Activated CD8-positive, alpha-beta memory T cell treated with anti-CD3 and anti-CD28 coated beads, Interleukin-2, amount 10 ng/mL, durations not matched to agents 7 days and 5 days (primary cell): ENCODE measurements at places on chromosomes 13 and 19. TPM values are rescaled to one million over a fixed set of nuclear protein-coding genes. Genes with fewer than 3 reads are reported as not detected.

RAB3A gene
- 3.7 TPM for total RNA-seq

GRCh38 chr13:48580185-48580803 lies 47.4 kb upstream of the RCBTB2 start:
- peaks cover 7% of the 10 kb centered on the region for H3K36me3 ChIP-seq
- H3K4me3 ChIP-seq: no peak overlapping the region
- no peak overlapping the region for H3K27ac ChIP-seq

EPN1 gene
- 63.7 TPM for total RNA-seq

- DNase-seq: no peak
- no peaks in the 10 kb centered on the region for H3K4me1 ChIP-seq
- H3K27me3 ChIP-seq: no peaks in the 10 kb centered on the region
- H3K27ac ChIP-seq: no peak overlapping the region
Observed at GRCh38 chr13:111597191-111597611, 276.8 kb downstream of the TEX29 start.

DNA sequence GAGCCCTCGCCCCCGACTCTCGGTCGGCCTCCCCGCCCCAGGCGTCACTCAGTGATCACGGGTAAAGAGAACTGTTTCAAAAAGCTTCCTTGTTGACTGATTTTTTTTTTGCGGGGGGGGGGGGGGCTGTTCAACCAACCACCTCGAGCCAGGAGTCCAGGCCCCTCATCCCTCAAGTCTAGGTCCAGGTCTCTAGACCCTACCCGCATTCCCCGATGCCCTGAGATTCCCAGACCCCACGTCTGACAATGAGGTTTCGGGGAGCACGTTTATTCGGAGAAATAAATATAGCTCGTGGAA lies 4.3 kb downstream of the HRC start:
- DNase-seq: no peak
- H3K27ac ChIP-seq: no peak overlapping the region
- no peaks in the 10 kb centered on the region for H3K36me3 ChIP-seq
- peaks cover 25% of the 10 kb centered on the region for H3K4me1 ChIP-seq
- H3K27me3 ChIP-seq: peaks cover 69% of the 10 kb centered on the region

DNA sequence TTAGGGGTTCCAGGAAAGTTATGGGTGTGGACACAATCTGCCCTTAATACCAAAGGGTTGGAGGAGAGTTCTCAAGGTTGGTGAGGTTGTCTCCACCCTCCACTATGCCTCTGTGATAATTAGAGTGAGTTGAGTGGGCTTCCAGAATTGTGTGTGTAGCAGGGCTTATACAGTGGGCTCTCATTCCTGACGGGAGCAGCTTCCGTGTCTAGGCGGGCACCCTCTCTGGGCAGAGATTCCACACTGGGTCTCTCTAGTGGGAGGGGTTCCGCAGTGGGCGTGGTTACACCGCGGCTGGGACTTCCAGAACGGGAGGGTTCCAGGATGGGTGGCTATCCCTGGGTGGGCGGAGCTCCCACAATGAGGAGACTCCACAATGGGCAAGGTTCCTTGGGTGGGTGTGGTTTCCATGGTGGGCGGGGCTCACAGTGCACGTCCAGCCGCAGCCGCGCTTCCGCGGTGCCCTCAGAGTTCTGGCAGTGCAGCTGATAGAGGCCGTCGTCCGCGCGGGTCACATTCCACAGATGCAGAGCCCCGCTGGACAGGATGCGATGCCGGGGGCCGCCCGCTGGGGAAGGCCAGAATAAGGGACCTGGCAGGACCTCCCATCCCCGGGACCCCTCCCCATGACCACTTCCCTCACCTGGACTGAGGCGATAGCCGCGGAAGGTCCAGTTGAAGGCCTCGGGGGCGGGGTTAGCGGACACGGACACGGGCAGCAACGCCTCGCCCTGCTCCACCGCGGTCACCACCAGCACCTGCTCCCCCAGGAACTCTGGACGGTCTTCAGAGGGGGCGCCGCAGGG lies 8.4 kb downstream of the NPHS1 start:
- H3K27me3 ChIP-seq: peaks cover 54% of the 10 kb centered on the region
- peaks cover 14% of the 10 kb centered on the region for H3K4me1 ChIP-seq
- H3K27ac ChIP-seq: no peak overlapping the region
- H3K36me3 ChIP-seq: peaks cover 3% of the 10 kb centered on the region
- no peak overlapping the region for H3K4me3 ChIP-seq

DNA sequence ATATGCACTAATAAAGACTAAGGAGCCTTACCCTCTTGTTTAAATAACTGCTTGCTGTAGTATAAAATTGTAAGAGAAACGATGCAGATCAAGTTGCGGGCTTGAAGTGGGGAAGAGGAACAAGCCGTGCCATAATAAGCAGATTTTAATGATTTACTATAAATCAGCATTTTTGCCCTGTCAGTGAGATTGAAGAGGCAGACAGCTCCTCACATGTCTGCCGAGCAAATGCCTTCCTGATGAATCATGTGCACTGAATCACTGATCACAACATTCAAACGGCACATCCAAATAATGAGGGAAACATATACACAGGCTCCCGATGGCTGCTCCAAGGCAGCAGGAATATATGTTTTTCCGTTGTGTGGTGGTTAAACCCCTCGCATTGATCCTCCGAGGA lies 282.9 kb downstream of the TSHZ3 start:
- no peaks in the 10 kb centered on the region for H3K27me3 ChIP-seq
- H3K27ac ChIP-seq: no peak overlapping the region
- no peaks in the 10 kb centered on the region for H3K36me3 ChIP-seq
- DNase-seq: no peak
- no peaks in the 10 kb centered on the region for H3K4me1 ChIP-seq

IGSF23 gene
- total RNA-seq: not detected

DNA sequence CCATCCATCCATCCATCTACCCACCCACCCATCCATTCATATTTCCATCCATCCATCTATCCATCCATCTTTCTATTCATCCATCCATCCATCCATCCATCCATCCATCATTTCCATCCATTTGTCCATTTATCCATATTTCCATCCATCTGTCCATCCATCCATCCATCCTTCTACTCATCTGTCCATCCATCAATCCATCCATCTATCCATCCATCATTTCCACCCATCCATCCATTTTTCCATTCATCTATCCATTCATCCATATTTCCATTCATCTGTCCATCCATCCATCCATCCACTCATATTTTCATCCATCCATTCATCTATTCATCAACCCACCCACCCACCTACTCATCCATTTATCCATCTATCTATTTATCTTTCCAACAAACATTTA lies 229.6 kb downstream of the TEX29 start:
- no peak for DNase-seq
- H3K4me1 ChIP-seq: no peaks in the 10 kb centered on the region
- H3K36me3 ChIP-seq: no peaks in the 10 kb centered on the region
- H3K27ac ChIP-seq: no peak overlapping the region

DNA sequence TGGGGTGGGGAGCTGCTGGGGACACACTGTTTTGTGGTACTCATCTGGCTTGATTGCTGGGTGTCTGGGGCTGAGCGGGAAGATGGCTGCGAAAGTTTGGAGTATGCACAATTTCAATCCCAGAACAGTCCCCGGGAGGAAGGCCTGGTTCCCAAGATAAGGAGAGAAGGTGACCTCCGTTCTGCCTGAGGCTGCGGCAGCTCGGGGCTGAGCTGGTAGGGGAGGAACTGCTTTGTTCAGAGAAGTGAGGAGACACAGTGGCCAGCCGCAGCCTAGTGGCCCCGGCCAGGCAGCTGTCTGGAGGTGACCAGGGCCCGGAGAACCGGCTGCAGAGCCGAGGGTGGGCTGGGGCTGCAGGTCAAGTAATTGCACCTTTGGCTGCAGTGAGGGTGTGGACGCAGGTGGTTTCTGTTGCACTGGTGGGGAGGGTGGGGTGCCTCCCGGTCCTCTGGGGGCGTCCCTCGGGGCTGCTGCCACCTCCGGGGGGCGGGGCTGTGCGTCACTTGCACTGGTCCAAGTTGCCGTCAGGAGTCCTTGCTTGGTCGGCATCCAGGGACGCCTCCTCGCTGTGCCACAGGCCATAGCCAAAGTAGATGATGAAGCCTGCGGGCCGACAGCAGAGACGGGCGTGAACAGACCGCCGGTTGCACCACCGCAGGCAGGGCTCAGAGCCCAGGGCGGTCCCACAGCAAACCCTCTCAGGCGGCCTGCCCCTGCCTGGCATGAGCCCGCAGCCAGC lies 81.3 kb downstream of the SLC7A1 start:
- no peak for DNase-seq
- no peaks in the 10 kb centered on the region for H3K27me3 ChIP-seq
- H3K27ac ChIP-seq: no peak overlapping the region
- H3K4me3 ChIP-seq: no peak overlapping the region
- peaks cover 19% of the 10 kb centered on the region for H3K36me3 ChIP-seq

DNA sequence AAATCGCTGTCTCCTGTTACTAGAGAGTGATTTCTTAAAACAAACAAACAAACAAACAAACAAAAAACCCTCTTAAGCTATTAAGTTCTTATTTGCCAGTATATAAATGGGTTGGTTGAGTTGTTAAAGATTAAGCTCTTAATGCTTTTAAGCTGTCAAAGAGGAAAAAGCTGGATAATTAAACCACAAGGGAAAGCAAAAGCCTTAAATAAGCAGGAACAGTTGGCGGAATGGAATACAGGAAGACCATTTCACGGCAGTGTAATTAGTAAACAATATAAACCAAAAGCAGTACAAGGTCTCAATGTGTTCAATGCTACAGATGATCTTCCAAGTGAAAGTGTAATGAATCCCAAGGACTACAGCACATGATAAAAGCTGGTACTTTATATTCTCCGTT lies 32.2 kb upstream of the GGACT start:
- H3K27ac ChIP-seq: no peak overlapping the region
- no peaks in the 10 kb centered on the region for H3K27me3 ChIP-seq
- no peak overlapping the region for H3K4me3 ChIP-seq
- peaks cover 8% of the 10 kb centered on the region for H3K4me1 ChIP-seq

DNA sequence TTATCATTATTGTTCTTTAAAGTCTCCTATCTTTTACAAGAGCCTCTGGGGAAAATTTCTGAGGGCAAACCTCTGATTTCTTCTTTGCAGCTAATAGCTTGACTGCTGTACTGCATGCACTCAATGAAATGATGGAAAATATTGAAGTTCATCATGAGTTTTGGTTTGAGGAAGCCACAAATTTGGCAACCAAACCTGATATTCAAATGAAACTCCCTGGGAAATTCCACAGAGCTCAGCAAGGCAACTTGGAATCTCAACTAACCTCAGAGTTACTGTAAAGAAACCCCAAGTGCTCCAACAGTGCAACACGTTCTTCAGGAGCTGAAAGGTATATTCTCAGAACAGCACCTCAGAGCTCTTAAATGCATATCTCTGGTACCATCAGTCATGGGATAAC lies 14.2 kb upstream of the RNF6 start:
- no peak overlapping the region for H3K27ac ChIP-seq
- H3K36me3 ChIP-seq: no peaks in the 10 kb centered on the region
- H3K27me3 ChIP-seq: peaks cover 20% of the 10 kb centered on the region
- H3K4me3 ChIP-seq: no peak overlapping the region
- no peak for DNase-seq

SMAD9 gene
- not detected for total RNA-seq

CPB2 gene
- total RNA-seq: not detected

DNA sequence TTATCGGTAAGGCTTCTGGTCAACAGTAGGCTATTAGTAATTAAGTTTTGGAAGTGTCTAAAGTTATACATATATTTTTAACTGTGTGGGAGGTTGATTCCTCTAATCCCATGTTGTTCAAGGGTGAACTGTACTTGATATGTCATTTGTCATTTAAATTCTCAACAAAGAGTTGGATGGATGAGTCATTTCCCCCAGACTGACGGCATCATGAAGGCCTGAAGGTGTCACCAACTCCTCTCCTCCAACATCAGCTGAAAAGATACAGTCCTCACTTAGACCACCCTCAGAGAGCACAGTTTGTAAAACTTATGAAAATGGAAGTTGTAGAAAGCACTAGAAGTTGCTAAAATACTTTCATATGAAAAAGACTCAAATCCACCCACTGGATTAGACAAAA lies 48.8 kb downstream of the DCLK1 start:
- no peaks in the 10 kb centered on the region for H3K4me1 ChIP-seq
- no peaks in the 10 kb centered on the region for H3K36me3 ChIP-seq
- no peaks in the 10 kb centered on the region for H3K27me3 ChIP-seq

DNA sequence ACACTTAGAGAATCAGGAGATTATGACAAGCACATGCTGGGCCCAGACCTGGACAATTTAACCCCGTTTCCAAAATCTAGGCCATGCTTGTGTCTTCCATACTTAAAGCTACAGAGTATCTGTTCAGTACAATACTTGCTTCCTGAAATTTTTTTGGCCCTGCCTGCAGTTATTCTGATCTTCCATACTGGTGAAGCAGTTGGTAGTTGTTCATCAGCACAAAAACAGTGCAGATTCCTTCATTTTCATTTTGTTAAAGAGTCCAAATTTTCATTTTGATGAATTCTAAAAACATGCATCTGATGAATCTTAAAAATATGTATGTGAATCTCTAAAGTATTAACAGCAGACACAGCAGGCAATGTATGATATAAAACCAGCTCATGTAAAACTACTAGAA lies 49.2 kb downstream of the POLR1D start:
- no peak for DNase-seq
- no peaks in the 10 kb centered on the region for H3K4me1 ChIP-seq
- H3K36me3 ChIP-seq: peaks cover 6% of the 10 kb centered on the region
- H3K27ac ChIP-seq: no peak overlapping the region

LILRA5 gene
- total RNA-seq: not detected

- no peak for DNase-seq
- H3K4me3 ChIP-seq: no peak overlapping the region
- no peaks in the 10 kb centered on the region for H3K4me1 ChIP-seq
- no peak overlapping the region for H3K27ac ChIP-seq
Observed at GRCh38 chr13:23067129-23067528, 113.7 kb upstream of the SGCG start.

TICAM1 gene
- 22.4 TPM for total RNA-seq

DNA sequence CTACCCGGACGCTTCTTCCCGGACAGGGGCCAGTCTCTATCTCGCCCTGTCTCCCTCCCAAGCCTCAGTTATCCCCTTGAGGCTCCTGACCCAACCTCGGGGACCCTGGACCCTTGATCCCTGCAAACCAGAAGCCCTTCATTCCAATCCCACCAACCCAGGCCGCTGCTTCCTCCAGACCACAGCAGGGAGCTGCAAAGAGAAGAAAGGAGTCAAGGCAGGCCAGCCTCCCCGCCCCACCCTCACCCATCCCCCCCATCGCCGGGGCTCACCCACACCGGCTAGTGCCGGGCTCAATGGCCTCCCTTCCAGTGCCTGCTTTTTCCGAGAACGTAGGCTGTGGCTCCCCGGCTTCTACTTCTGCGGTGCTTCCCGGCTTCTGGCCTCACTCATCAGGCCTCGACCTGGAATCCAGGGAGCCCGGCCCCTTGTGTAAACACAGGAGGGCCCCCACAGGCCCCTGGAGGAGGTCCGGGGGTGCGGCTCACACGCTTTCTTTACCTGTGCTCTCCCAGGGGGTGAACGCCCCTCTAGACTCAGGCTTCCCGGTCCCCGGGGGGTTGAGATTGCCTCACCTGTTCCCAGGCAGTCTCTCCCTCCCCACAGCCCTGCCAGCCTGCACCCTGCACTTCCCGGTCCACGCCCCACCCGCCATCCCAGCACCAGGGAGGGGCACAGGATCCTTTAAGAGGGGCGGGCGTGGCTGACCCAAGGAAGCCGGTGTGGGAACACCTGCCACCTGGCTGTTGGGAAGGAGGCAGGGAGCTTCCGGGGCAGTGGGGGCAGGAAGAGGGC lies at the start of gene FAM83E:
Gene FAM83E (minus strand): TSS at position 641 of the 795 bp plus-strand sequence. CDS start 1,704 bp downstream, outside the sequence.
- peaks cover 25% of the 10 kb centered on the region for H3K4me1 ChIP-seq
- no peak within 1 kb of the TSS for H3K27ac ChIP-seq
- no peak for DNase-seq
- H3K27me3 ChIP-seq: no peaks in the 10 kb centered on the region
- H3K36me3 ChIP-seq: peaks cover 37% of the 10 kb centered on the region
- H3K4me3 ChIP-seq: no peak within 1 kb of the TSS

GRCh38 chr19:3479177-3479833 lies 1.0 kb downstream of the SMIM24 start:
- DNase-seq: peak; percentile 85
- no peak overlapping the region for H3K27ac ChIP-seq
- H3K36me3 ChIP-seq: no peaks in the 10 kb centered on the region
- H3K4me3 ChIP-seq: peak overlapping the region; percentile 48
- H3K4me1 ChIP-seq: peaks cover 9% of the 10 kb centered on the region

SYT5 gene
- total RNA-seq: not detected
